ENCODE measurements at places on chromosomes 11 and 22. TPM values are rescaled to one million over a fixed set of nuclear protein-coding genes. Genes with fewer than 3 reads are reported as not detected.

OR52A1 gene
- not detected for total RNA-seq

PARVA gene
- total RNA-seq: 18.4 TPM

ATP6V1E1 gene
- total RNA-seq: 107 TPM

TCN2 gene
- 2.2 TPM for total RNA-seq

TNKS1BP1 gene
- 77.6 TPM for total RNA-seq

PKNOX2 gene
- 0.20 TPM for total RNA-seq

FOLR3 gene
- not detected for total RNA-seq

TBX10 gene
- total RNA-seq: not detected

KCNK7 gene
- 0.61 TPM for total RNA-seq

DCHS1 gene
- 0.30 TPM for total RNA-seq

HEPN1 gene
- not detected for total RNA-seq

MUC6 gene
- 0.02 TPM for total RNA-seq

GNAZ gene
- total RNA-seq: 11.1 TPM

EPS8L2 gene
- 157 TPM for total RNA-seq

CD82 gene
- 16.7 TPM for total RNA-seq

KDM4E gene
- not detected for total RNA-seq

PAMR1 gene
- not detected for total RNA-seq

BBOX1 gene
- total RNA-seq: not detected

CLDN5 gene
- 0.32 TPM for total RNA-seq

GRAP2 gene
- 0.42 TPM for total RNA-seq

POTEH gene
- total RNA-seq: not detected

OR8U1 gene
- not detected for total RNA-seq

DAGLA gene
- total RNA-seq: 2.7 TPM

BRSK2 gene
- total RNA-seq: 14.0 TPM

NXPE4 gene
- total RNA-seq: not detected

SLC17A6 gene
- total RNA-seq: not detected

IL17REL gene
- not detected for total RNA-seq

ACTN3 gene
- total RNA-seq: not detected

SHANK3 gene
- total RNA-seq: 16.0 TPM

BACE1 gene
- 8.5 TPM for total RNA-seq

CBX6 gene
- 90.0 TPM for total RNA-seq

XRRA1 gene
- 17.3 TPM for total RNA-seq

MAPK11 gene
- total RNA-seq: 19.3 TPM

RIMBP3B gene
- total RNA-seq: 0.25 TPM

GGT5 gene
- 0.57 TPM for total RNA-seq

FOLR2 gene
- total RNA-seq: not detected

MOV10L1 gene
- not detected for total RNA-seq

KCNJ11 gene
- total RNA-seq: 7.5 TPM

ABCG4 gene
- total RNA-seq: 1.9 TPM

TRIM49 gene
- not detected for total RNA-seq

PRR5 gene
- total RNA-seq: 26.9 TPM

RCN1 gene
- total RNA-seq: 99.8 TPM

ETS1 gene
- total RNA-seq: 9.2 TPM

MYOD1 gene
- total RNA-seq: not detected

MS4A6E gene
- not detected for total RNA-seq

SMIM35 gene
- total RNA-seq: not detected

LYVE1 gene
- 0.34 TPM for total RNA-seq

PNPLA3 gene
- 7.3 TPM for total RNA-seq

USH1C gene
- total RNA-seq: 13.4 TPM

CTSF gene
- total RNA-seq: 0.34 TPM

KRTAP5-1 gene
- total RNA-seq: not detected

CASP12 gene
- not detected for total RNA-seq
